Stimulated activated CD8-positive, alpha-beta memory T cell treated with anti-CD3 and anti-CD28 coated beads, Interleukin-7, amount 100 ng/mL, for 1 hour (primary cell): ENCODE measurements at places on chromosomes 4 and X.

DNA sequence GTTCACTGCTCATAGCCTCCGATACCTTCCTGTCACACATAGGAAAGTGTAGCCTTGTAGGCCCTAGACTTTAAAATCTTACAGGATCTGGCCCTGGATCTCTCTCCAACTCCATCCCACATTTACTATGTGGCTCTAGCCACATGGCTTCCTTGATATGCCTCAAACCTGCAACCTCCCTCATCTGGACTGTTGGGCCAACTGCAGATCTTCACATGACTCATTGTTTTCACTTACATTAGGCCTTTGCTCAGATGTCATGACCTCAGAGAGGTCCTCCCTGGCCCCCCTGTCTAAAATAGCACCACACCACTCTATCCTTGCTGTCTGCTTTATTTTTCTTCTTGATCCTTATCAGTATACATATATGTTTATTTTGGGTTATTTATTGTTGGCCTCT is 8.1 kb upstream of the NR0B1 start:
- no peak for DNase-seq

- DNase-seq, result no peak
These were observed 1535.3 kb upstream of the PCDH10 start for GRCh38 chr4:131613824-131614216.

DNA sequence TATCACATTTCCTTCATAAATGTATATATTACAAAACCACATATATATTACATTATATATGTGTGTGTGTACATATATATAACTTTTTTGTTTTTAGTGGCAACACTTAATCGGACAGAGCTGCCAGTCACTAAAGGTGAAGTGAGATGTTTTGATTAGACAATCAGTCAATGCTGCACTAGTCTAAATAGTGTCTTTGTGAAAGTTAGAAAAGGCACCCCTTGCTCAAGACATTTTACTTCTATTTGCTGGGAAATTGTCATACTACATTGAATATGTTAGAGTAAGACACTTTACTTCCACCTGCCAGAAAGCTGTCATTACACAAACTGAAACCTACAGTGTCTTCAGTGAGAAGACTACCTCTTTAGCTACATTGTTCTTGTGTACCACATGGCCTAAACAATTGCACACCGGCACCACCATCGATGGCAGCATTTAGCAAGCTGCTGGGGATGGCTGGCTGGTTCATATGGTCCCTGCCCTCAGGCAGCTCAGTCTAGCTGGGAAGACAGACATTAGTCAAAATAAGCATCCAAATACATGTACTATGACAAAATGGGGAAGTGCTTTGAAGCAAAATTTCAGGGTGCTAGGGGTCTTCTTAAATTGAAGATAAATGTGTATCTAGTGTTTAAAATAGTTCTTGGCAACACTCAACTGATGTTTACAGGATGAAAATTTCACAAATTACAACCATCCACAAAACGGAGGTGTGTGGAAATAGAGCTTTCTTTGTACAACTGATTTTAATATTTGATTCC is 148.1 kb upstream of the GATB start:
- DNase-seq, result no peak

DNA sequence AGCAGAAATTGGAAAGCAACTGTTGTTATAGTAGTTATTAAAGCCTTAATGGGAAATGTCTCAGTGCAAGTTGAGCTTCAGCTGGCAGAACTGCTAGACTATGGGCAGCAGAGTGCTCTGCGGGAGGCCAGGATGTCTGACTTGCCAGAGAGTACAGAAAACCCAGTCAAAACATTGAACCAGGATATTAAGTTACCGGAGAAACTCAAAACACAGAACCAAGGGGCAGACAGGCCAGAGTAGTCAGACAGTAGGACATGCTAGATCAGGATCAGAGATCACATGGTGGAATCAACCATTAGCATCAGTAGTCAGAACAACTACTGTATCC is 72.9 kb upstream of the TNIP3 start:
- no peak for DNase-seq

- DNase-seq, result no peak
These were observed 5.6 kb downstream of the GAK start for GRCh38 chr4:926538-926937.

- DNase-seq, result no peak
These were observed 34.5 kb downstream of the ZFX start for GRCh38 chrX:24184018-24184417.

DNA sequence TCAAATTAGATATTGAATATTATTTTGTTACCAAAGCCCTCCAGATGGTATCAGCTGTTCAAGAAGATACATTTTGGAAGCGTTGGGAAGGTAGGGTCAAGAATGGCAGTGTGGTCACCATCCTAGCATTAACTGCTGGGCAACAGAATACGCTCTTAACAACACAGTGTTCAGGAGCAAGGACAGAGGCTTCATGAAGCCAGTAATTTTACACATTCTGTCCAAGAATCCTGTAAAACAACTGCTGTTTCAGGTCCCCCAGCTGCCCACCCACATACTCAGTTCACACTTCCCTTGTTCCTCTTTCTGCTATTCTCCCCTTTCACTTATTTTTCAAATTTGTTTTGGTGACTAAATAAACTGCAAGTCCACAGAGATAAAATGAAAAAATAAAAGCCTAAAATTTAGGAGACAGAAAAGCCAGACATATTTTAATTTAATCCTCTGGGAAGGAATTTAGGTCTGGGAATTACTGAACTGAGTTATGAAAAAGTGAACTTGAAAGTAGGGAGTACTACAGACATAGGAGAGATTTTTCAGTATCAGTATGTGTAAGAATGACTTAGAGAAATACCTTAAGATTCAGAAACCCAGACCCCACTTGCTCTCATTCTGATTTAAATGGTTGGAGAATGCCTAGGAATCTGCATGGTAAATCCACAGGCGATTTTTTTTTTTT is 406.7 kb downstream of the MAPK10 start:
- no peak for DNase-seq

GRCh38 chrX:22746081-22746480 is 253.7 kb upstream of the DDX53 start:
- DNase-seq, result no peak

DNA sequence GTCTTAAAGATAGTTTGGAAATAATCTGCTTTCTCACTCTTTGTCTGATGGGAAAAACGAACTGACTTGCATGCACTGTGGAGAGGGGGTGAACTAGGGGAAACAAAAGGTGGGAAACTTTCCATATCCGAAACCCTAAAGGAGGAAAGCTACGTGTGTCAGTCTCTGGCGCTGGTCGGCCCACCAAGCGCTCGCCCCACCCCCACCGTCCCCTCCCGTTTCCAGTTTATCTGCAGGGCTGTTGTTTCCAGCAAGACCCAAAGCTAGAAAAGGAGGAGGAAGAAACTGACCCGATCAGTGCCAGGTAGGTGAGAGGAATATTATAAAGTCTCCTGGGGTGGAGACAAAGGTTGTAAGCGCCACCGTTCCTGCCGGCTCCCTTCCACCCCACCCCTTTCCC is 552 bp downstream of the TCEAL9 start:
- DNase-seq, result no peak

GRCh38 chr4:80306260-80306659 is 29.3 kb upstream of the CFAP299 start:
- DNase-seq, result no peak

DNA sequence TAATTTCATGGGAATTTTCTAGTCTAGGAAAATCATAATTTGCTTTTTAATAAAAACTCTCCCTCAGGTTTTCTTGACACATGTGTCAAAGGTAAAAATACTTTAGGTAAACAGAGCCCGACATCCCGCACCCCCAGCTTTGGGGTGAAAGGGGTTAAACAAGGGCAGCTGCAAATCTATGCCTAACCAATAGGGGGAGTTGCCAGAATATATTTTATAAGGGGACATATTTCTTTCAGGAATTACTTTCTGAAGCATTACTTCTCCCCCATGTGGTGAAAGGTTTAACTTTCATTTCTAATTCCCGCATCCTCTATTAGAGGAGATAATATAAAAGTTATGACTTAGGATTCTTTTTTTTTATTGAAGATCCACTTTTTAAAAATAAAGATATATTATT is 53.9 kb upstream of the HEPH start:
- DNase-seq, result no peak

GRCh38 chr4:166280642-166281041 is 407.6 kb downstream of the TLL1 start:
- DNase-seq, result no peak

DNA sequence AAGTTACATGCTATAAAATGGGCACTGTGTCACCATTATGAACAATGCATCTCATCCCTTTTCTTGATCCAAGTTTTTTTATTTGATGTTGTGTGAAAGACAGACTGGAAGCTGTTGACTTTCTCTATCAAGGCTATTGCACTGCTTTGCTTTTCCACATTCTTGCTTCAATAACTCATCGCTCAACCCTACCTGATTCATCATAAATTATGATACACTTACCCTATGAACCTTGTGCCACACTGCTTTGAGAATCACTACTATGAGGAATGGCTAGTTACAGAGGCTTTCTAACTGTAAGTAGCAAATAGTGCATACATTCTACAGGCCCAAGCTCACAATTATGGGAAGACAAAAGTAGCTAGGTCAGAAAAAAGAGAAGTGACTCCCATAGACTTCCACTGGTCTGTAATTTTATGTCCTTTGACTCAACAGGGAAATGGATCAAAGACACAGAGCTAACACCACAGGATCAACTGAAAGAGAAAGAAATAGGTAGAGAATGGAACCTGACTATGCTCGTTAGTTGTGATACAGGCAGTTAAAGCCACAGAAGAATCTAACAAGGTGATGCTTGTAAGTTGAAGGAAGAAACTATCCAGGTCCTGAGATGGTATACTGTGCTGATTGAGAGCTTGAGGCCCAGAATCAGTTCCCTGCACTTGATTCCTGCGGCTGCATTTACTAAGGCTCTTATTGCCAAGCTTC is 163.5 kb downstream of the PPP3CA start:
- no peak for DNase-seq

GRCh38 chrX:152177497-152178269 is 39.3 kb upstream of the MAGEA10 start:
- DNase-seq, result no peak

DNA sequence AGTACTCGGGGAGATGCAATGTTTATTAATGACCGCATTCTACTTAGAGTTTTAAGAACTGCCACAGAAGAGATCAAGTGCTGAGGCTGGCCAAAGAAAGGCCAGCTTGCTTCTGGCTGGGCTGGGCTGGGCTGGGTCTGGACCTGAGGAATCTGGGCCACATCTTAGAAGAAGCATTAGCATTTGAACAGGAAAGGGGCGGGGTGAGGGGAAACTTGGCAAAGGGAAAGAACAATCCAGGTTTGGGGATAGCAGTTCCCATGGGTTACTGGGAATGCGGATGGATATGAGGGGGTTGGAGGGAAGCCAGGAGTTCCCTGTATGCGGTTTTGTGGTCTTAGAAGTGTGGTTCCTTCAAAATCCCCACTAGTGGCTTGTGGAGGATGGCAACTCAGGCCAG is 83.3 kb downstream of the CLDN34 start:
- DNase-seq, result no peak

DNA sequence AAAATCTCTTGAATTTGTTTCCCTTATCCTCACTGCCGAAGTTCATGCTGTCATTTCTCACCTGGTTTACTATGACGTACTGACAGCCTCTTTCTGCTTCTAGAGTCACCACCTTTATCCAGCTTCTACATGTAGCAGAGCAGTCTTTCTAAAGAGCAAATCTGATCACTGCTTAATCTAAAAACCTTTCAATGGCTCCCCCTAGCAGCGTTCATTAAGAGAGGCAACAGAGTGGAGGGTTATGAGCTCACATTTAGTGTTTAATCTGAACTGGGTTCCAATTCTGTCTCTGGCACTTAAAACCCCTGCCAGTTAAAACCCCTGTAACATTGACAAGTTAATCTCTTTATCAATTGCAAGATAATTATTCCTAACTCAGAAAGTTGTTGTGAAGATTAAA is 4.4 kb downstream of the RBPJ start:
- no peak for DNase-seq

DNA sequence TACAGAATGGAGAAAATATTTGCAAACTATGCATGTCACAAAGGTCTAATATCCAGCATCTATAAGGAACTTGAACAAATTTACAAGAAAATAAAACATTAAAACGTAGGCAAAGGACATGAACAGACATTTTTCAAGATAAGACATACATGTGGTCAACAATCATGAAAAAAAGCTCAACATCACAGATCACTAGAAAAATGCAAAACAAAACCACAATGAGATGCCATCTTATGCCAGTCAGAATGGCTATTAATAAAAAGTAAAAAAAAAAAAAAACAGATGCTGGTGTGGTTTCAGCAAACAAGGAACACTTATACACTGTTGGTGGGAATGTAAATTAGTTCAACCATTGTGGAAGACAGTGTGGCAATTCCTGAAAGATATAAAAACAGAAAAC is 75.8 kb upstream of the IL13RA2 start:
- no peak for DNase-seq
